ENCODE measurements at places on chromosomes 1 and 21. TPM values are rescaled to one million over a fixed set of nuclear protein-coding genes. Genes with fewer than 3 reads are reported as not detected.

KLHDC9 gene
- total RNA-seq = 3.3 TPM

DNA sequence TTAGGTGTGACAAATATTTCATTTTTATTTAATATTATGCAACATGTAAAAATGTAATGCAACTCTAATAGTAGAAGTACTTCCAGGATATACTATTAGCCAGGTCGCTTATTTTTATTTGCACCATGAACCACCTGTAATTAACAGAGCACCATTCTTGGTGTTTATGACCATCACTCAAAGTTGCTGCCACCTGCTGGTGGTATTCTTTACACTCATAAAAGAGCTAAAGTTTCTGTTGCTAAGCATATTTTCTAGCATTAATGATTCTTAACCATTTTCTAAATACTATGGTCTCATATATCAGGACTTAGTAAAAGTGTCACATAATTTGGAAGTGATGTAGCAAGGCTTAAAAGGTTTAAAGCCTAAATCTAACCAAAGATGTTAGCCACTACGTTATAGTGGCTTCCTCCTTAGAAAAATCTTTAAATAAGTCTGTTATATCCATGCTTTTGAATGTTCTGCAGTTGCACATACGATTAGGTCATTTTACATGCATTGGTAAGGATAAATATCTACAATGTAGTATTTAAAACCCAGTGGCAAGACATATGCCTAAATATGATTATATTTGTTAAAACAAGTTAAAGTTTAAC lies 244.5 kb downstream of the NEGR1 start:
- DNase-seq = peak; percentile 54

DNA sequence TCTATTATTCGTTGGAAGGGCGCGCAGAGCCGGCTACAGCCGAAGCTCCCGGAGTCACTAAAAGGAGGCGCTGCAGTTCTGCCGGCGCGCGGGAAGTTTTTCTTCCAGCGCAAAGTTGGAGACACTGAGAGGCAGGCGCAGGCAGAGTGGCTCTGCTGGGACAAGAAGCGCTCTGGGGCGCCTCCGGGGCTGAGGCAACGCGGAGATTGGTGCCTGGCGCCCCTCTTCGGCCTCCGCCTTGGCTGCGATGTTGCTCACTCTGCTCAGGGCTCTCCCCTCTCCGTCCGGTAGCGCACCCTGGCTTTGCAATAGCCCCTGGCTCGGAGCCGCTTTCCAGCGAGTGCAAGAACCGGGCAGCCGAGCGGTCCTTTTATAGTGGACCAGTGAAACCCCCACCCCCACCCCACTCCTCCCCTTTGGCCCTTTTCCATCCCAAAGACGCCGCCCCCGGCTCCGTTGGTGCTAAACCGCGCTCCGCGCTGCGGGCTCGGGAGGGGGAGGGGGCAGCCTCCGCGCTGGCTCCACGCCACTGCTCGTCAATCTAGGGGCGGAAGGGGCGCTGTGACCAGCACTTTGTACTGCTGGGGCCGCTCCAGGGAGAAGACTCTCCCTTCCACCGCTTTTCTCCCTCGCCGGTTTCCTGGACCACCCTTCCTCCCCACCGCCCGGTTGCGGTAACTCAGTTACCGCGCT lies at the start of gene ADAMTS1:
ADAMTS1 (minus strand) TSS at position 344 of the 693 bp plus-strand sequence. CDS start 455 bp downstream, outside the sequence.
- peak; percentile 97 for DNase-seq

CFAP410 gene
- 19.6 TPM for total RNA-seq

TEDDM1 gene
- total RNA-seq = not detected

ANKRD65 gene
- 13.4 TPM for total RNA-seq

CCDC190 gene
- 11.8 TPM for total RNA-seq

BCAR3 gene
- total RNA-seq = 22.7 TPM

AIRE gene
- 0.10 TPM for total RNA-seq

ARHGAP29 gene
- total RNA-seq = 59.6 TPM

GRCh38 chr1:44077421-44077820 lies 41.2 kb upstream of the KLF17 start:
- no peak for DNase-seq
